ENCODE measurements at places on chromosomes 2 and 18.
A peak's percentile ranks its signal among the peaks of the same experiment; 100 is the strongest.

- no peak for DNase-seq
Observed at GRCh38 chr2:24375349-24376087, 15.2 kb upstream of the ITSN2 start.

DNA sequence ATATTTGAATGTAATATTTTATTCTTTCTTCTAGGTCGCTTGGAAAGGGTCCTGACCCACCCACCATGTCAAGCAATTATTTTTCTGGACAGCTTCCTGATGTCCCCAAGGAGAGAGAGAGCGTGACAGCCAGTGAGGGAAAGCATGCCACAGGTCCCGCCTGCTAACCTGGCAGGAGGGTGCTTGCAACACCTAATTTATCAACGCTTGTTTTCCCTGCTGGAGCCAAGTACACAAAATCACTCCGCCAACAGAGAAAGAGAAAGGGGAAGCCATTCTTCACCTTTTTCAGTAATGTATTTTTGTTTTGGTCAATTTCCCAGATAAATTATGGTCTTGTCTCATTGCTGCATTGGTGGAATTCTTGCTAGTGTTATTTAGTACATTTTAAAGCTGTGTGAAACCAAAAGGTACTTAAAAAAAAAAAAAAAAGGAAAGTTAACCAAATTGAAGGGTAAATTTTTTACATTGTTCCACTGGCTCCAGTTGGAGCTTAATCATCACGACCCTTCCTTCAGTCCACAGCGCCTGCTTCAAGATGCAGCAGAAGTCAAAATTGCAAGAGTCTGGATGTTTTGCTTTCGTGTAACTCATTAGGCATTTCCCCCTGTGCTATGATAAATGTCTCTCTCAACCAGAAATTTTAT lies 88.5 kb upstream of the COPS8 start:
- DNase-seq, result no peak

DNA sequence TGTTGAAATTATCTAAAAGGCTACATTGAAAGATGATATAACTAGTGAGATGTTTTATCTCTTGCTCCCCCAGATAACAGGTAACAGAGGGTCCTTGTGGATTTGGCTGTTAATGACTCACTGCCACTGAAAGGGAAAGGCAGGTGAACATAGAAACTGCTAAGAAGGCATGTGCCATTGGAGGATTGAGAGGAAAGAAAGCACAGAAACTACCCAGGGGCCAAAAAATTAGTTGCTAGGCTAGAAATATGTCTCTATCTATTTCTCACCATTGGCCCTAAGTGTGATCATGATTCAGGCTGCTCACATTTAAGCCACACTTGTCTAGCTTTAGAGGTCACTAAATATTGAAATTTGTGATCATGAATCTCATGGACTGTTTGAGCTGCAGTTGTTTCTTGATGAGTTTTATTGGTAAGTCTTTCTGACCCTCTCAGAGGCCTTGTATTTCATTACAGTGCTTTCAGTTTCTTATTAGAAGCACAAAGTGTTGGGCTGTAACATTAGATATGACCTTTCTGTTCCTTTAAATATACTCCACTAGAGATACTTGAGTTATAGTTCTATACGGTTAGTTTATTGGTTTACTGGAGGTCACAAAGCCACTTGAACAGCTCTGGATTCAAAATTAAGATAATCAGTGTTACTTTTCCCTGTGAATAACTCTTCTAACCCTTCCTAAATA lies 26.2 kb downstream of the NAB1 start:
- DNase-seq, result no peak

DNA sequence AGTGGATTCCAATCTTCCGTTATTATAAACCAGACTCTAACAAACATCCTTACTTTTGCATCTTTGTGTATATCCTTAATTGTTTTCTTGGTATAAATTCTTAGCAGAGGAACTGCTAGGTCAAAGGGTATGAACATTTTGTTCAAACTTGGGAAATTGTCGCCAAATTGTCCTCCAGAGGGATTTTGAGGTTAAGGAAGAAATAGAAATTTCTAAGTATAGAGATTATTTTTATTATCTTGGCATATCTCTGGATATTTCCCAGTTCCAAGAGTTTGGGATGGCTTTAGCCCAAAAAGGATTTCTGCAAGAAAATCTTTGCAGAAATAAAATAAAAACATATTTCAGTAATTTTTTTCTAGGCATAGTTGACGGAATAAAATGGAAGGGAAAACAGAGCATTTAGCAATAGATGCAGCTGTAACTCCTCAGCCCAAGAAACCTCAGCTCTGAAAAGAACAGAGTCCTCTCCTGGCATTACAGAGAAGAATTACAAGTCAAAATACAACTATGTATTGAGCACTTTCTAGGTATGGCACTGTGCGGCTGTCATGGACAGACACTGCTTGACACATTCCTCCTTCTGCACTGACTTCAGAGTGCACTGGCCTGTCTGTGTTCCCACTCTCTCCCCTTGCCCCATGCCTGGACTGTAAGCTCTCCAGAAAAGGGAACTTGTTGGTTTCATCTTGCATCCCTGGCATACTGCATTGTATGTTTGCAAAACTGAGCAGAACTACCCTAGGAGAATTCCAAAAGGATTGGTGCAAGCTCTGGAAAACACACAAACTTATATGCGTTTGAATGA lies 117.3 kb upstream of the STON1 start:
- DNase-seq, result no peak

DNA sequence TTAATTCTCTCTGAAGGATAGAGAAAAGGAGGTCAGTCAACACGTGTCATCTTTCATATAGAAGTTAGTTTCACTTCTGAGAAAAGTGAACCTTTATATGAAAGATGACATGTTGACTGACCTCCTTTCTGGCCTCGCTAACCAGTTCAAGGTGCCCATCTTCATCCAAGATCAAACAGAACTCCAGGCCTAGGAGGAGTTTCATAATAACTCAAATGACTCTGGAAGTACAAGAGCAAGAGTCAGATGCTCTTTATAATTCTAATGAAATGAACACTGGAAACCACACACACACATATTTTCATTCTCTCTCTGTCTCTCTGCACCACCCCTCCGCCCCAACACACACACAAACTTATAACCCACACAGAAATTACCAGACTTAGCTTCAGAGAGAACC lies 16.3 kb downstream of the ANKRD44 start:
- DNase-seq, result no peak

GRCh38 chr18:55587418-55588110 lies 428 bp downstream of the TCF4 start:
- peak; percentile 56 for DNase-seq

DNA sequence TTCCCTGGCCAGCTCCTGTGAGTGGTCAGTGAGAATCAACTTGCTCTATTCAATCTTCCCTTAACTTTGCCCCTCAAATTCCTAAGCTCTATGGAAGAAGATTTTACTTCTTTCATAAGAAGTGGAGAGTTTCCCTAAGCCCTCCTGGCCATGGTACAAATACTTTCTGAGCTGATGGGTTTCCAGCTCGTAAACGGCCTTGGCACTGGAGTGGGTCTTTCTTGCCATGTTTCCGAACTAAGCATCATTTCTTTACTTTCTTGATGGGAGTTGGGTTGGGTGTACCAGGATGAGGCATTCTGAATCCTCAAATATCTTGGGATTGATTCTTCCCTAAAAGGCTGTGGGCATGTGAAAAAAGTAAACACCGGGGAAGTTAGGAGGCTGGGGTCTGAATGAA lies 72.5 kb downstream of the ACKR3 start:
- DNase-seq, result no peak

- no peak for DNase-seq
Observed at GRCh38 chr2:121562269-121563176, 31.8 kb downstream of the RNU4ATAC start.

- DNase-seq, result no peak
Observed at GRCh38 chr2:237162959-237163358, 77.3 kb downstream of the COPS8 start.

- DNase-seq, result no peak
Observed at GRCh38 chr18:44409515-44409914, 271.2 kb upstream of the SETBP1 start.

GRCh38 chr2:119764832-119765231 lies 5.1 kb downstream of the PTPN4 start:
- DNase-seq, result no peak

- DNase-seq, result no peak
Observed at GRCh38 chr2:96315400-96316071, 9.6 kb upstream of the ITPRIPL1 start.

DNA sequence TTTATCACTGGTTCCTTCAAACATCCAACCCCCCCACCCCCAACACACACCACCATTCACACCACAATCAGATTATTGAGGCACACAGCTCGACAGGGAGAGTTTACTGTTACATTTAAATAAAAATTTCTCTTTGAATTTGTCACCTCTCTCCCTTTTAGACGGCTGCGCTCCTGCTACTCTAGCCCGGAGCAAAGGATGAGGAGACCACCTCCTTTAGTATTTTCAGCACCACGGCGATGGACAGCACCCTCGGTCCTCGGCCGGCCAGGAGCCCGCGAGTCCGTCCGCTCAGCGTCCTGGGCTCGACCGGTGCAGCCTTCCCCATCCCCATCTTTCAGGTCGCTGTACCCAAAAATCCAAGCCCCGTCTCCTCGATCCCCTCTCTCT lies 892 bp downstream of the CELF4 start:
- DNase-seq, result peak; percentile 30

- no peak for DNase-seq
Observed at GRCh38 chr18:71798986-71799673, 745.0 kb downstream of the CBLN2 start.

- DNase-seq, result no peak
Observed at GRCh38 chr2:101775092-101775491, 77.6 kb downstream of the MAP4K4 start.

GRCh38 chr2:226687641-226688253 lies 111.9 kb downstream of the IRS1 start:
- DNase-seq, result no peak

DNA sequence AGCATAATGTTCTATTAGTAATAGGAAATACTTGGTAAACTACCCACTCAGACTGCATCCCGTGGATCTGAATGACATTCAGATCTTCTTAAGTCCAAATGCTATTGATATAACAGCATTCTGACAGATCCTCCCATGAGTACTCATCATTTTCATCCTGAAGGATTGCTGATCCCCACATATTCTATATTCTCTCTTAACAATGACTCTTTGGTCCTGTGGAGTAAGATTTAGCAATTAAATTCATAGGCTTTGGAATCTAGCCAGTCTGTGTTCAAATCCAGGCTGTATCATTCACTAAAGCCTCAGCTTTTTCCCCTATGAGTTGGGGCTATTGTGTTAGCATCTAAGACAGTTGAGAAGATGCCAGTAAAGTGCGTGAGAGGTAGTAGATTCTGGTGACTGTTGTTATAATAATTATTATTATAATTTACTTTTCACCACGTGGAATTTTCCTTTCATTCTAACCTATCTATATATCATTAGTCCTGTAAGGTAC lies 591.3 kb upstream of the SYT4 start:
- DNase-seq, result no peak

DNA sequence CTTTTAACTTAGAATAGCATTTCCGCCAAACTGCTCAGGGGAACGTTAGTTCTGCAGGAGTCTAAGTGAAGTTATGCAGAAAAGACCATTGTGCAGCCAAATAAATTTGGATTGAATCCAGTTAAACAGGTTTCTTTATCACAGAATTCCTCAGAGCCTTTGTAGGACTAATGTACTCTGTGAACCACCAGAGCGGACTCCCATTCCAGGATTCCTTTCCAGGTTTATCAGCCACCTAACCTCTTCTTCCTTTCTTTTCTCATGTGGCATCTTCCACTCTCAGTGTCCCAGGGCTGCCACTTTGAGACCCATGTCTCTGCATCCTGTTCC lies 350.4 kb downstream of the TSN start:
- no peak for DNase-seq

DNA sequence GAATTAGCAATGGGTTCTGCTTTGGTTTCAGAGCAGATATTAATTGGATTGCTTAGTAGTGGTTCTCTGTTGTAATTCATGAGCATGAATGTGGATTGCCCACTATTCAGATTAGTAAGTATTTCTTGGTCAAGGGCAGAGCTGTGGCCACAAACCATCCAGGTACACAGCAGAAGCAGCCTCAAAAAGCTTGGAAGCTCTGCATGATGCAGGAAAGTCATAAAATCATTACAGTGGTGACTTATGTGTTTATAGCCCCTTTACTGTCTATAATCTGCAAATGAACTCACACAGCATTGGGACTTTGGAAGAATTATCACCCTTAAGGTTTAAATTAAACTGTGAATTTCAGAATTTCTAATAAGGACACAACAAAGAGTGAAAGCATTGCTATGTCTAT lies 1.9 kb upstream of the UGT1A1 start:
- DNase-seq, result no peak

- peak; percentile 62 for DNase-seq
Observed at GRCh38 chr2:69012310-69013141, 453 bp upstream of the ANTXR1 start.

- no peak for DNase-seq
Observed at GRCh38 chr2:63792530-63792929, 49.2 kb upstream of the UGP2 start.

GRCh38 chr2:200308546-200309295 lies 2.2 kb downstream of the SPATS2L start:
- DNase-seq, result no peak

DNA sequence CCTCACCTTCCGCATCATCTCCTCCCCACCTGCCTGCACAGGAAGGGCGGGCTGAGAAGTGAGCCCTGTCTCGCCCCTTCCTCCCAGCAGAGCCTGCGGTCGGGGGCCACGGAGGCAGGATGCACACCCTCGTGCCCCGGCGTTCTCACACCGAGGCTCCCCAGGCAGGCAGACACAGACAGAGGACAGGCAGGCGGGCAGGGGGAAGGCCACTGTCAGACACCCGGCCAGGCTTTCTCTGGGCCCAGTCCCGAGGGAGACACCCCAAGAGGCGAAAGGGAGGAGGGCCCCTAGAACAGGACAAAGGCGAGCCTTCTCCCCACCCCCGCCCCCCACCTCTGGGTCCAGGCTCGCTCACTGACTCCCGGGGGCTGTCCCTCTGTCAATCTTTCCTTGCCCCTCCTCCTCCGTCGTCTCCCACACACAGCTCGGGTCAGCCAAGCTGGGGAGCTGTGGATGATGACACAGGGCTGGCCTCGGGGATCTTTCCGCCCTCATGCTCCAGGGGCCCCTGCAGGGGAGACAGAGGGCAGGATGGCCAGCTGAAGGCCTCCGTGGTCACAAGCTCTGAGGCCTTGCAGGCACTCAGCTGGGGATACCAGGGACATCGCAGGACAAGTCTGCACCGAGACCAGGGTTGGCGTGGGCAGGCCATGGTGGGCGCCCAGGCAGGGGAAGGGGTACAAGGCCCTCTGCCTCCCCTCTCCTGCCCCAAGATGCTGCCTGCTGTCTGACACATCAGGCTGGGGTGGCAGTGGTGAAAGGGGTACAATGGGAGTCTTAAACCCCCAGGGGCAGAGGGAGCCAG lies 24.9 kb downstream of the BIN1 start:
- peak; percentile 79 for DNase-seq

GRCh38 chr2:207929923-207930322 lies 95.4 kb downstream of the PLEKHM3 start:
- no peak for DNase-seq

DNA sequence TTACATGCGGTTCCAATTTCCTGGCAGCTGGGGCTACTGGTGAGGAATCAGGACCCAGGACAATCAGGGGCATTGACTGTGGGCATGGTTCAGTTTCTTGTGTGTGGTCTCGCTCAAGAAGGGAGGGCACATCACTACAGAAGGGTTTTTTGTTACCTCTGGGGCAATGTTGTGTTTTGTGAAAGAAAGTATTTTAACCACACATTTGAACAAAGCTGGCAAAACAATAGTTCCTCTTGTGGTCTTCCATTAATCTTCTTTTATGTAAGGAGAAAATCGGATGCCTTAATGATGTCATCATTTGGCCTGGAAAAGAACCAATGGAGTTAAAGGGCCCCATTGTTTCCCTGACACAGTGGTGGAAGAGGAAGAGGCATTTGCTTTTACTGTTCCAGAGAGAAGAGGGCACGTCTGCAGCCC lies 197.4 kb downstream of the SH3BP4 start:
- peak; percentile 90 for DNase-seq
